T-helper 17 cell (primary cell): ENCODE measurements at places on chromosomes 7 and 10. TPM values are rescaled to one million over a fixed set of nuclear protein-coding genes. Genes with fewer than 3 reads are reported as not detected.
A peak's percentile ranks its signal among the peaks of the same experiment; 100 is the strongest.

DNA sequence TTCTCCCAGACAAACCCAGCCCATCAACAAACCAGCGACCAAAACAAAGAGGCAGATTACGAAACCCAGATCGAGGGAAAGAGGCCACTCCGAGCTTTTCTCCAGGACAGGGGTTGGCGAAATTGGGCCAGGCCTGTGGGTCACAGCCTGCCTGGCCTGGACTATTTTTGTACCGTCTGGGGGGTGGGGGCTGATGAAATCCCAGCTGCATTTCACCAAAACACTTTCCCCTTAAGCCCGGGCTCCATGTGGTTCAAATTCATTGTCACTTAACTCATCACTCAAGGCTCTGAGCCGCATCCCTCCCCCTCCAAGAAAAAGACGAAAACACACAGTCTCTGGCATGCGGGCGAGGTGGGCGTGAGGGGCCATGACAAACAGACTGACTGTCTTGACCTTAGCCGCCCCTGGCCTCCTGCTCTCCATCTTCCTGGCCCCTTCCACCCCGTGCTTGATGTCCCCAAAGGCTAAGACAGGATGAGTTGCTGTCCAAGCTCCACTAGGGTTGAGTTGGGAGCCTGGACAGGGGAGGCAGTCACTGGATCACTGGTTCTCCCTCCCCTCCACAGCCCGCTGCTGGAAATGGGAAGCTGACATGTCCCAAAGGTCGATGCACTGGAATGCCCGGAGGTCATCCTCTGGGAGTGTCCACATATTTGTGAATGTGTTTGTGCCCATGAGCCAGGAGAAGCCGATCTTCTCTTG, 19.2 kb downstream of the TMEM270 start:
- peaks cover 3% of the 10 kb centered on the region for H3K4me1 ChIP-seq
- DNase-seq, result no peak
- H3K27ac ChIP-seq, result no peak overlapping the region

The OPN4 gene
- total RNA-seq, result not detected

DNA sequence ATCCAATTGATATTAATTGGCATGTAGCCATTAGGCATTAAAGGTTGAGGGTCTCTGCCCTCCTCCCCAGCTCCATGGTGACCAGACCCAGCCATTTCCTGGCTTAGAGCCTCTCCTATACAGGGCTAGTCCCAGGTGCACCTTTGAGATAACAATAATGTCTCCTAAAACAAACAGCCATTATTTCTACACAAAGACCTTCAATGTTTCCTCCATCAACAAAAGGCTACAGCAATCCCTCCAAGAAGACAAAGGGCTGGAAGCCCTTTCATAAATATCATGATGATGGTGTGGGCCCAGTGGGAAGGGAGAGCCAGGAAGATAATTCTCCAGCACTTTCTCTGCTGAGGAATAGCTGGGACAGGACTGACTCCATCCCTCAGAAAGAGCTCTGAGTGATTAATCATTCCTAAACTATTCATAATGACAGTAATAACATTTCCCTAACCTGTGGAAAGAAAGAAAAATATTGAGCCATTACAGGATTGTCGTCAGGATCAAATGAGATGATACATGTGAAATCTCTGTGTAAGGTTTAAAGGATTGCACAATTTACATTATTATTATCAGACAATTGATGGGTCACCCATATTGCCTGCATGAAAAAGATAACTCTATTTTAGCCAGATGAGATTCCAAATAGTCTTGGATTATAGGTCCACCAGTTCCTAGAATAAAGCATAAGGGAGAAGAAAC, 10.2 kb downstream of the PKD2L1 start:
- H3K36me3 ChIP-seq, result no peaks in the 10 kb centered on the region
- no peak for DNase-seq
- H3K27ac ChIP-seq, result no peak overlapping the region

DNA sequence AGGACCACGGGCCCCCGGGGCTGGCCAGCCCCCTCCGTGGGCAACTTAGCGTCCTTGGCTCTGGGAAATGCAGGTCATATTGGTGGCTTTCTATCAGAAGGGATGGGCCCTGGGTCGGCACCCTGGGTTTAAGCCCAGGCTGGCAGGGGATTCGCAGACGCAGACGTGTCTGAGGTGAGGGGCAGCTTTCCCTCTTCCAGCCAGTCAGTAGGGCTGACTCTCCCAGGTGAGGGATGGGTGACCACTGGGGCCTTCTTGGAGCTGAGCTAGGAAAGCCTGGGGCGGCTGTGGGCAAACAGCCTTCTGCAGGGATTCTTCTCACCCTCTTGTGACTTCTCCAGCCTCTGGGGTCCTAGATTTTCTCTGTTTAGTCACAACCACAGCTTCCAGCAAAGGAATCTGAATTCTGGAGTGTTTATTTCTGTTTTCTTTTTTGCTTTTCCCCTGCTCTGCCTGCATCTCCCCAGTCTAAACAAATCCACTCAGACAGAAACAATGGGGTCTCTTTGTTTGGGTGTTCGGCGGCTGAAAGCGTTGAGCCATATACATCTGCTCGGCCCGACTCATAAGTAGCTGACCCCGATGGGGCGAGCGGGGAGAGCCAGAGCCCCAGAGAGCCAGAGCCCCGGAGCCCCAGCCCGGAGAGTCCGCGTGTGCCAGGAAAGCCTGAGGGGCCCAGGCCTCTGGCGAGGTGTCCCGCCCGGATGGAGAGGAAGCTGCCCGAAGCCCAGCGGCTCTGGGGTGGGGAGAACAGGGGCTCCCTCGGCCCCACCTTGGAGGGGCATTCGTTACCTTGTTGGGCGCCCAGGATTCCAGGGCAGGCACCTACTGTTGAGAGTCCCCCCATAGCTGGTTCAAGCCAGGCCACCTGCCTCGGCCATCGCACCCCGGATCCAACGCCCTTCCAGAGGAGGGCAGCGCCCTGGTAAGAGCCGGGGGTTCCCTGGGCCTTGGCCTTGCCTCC, 2.0 kb downstream of the MNX1 start:
- H3K4me1 ChIP-seq, result peaks cover 11% of the 10 kb centered on the region
- H3K27me3 ChIP-seq, result peaks cover 66% of the 10 kb centered on the region
- peaks cover 9% of the 10 kb centered on the region for H3K36me3 ChIP-seq
- DNase-seq, result no peak

DNA sequence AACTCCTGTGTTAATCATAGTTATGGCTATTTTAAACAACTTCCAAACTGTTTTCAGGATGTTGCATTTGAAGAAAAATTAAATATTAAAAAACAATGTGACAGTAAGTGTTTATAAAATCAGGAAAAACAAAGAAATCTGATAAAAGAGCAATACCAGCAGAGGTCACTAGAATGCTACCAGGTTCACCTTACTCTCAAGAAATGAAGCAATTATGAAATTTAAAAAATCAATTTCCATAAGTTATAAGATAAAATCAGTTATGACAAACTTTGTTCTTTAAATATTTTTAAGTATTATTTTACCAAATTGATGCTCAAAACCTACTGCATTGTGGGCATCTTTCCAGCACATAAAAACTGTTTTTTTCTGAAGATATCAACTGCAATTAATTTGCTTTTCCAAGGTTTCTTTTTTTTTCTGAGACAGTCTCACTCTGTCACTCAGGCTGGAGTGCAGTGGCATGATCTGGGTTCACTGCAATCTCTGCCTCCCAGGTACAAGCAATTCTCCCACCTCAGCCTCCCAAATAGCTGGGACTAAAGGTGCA, 50.7 kb upstream of the RHEB start:
- H3K4me3 ChIP-seq, result no peak overlapping the region
- no peaks in the 10 kb centered on the region for H3K27me3 ChIP-seq
- DNase-seq, result no peak
- no peak overlapping the region for H3K27ac ChIP-seq

The TMEM26 gene
- total RNA-seq, result not detected

- H3K27ac ChIP-seq, result no peak overlapping the region
- no peak for DNase-seq
- H3K4me3 ChIP-seq, result no peak overlapping the region
- peaks cover 3% of the 10 kb centered on the region for H3K4me1 ChIP-seq
- H3K27me3 ChIP-seq, result peaks cover 25% of the 10 kb centered on the region
- peaks cover 3% of the 10 kb centered on the region for H3K36me3 ChIP-seq
These were observed 56.0 kb upstream of the SDK1 start for GRCh38 chr7:3245077-3245476.

GRCh38 chr10:58952747-58953466, 223.5 kb upstream of the PHYHIPL start:
- H3K36me3 ChIP-seq, result no peaks in the 10 kb centered on the region
- no peak overlapping the region for H3K27ac ChIP-seq
- H3K27me3 ChIP-seq, result peaks cover 18% of the 10 kb centered on the region
- DNase-seq, result no peak
- no peaks in the 10 kb centered on the region for H3K4me1 ChIP-seq

- no peak overlapping the region for H3K27ac ChIP-seq
- H3K4me3 ChIP-seq, result no peak overlapping the region
- peaks cover 3% of the 10 kb centered on the region for H3K4me1 ChIP-seq
- H3K36me3 ChIP-seq, result no peaks in the 10 kb centered on the region
- DNase-seq, result no peak
These were observed 18.9 kb downstream of the PDGFA start for GRCh38 chr7:500521-501420.

DNA sequence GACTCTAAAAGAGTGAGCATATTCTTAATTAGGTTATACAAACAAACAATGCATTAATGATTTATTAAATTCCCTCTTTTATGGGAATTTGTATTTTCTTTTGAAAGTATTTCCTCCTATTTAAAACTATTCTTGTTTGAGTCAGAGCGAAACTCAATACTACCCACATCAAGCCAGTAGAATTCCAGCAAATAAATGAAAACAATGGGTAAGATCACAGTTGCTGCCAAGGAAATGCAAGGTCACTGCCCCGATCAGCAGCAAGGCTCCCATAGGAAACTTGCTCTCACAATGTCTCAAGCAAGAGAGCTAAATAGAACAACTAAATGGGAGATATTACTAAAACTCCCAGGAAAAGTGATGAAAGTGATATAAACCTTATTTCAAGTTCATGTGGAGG, 206.3 kb downstream of the THSD7A start:
- H3K27me3 ChIP-seq, result no peaks in the 10 kb centered on the region
- no peak overlapping the region for H3K27ac ChIP-seq
- no peak for DNase-seq
- H3K4me1 ChIP-seq, result no peaks in the 10 kb centered on the region
- no peaks in the 10 kb centered on the region for H3K36me3 ChIP-seq

The INHBA gene
- not detected for total RNA-seq

The PDZD7 gene
- total RNA-seq, result 0.65 TPM

GRCh38 chr7:44935583-44935982, 43.2 kb downstream of the MYO1G start:
- no peak overlapping the region for H3K27ac ChIP-seq
- H3K4me1 ChIP-seq, result no peaks in the 10 kb centered on the region
- H3K36me3 ChIP-seq, result no peaks in the 10 kb centered on the region
- peaks cover 26% of the 10 kb centered on the region for H3K27me3 ChIP-seq

DNA sequence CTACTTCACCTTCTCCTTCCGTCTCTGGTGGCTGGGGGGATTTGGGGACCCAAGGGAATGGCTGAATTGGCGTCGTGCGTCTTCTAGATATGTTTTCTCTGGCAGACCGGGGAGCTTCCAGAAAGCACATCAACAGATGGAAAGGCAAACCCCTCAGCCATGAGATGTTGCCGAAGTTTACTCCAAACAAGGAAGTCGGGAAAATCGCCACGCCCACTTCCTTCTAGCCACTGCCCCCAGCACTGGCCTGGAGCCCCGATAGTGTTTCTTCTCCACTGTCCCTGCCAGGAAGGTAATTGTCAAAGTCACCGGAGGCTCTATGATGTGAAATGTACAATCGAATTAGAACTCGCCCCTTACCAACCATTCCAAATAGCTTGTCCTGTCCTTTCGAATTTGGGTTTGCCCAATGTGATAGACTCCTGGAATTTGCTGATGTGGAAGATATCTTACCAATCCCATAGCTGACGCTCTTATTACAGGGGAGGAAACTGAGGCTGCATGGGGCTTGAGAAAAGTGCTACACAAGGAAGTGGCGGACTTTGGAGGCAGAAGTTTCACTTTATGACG, 191.0 kb downstream of the LSM5 start:
- H3K4me3 ChIP-seq, result peak overlapping the region; percentile 2
- peaks cover 56% of the 10 kb centered on the region for H3K27me3 ChIP-seq
- no peaks in the 10 kb centered on the region for H3K4me1 ChIP-seq
- DNase-seq, result no peak
- H3K27ac ChIP-seq, result no peak overlapping the region

The MYOZ1 gene
- not detected for total RNA-seq

DNA sequence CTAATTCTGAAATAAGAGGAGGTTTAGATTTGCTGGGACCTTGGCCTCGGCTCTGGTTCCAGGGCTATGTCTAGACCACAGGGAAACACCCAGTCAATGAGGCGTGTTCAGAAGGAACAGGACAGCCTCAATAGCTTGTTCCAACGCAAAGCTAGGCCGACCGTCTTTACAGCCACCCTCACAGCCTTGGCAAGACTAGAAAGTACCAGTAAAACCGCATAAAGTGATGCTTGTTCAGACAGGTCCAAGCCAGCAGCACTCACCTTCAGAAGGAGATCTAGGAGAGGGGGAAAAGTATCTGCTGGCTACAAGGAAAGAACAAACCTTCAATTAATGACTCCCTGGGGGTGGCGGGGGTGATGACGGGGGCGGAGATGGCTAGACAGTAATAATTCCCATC, 50.1 kb upstream of the LMTK2 start:
- no peaks in the 10 kb centered on the region for H3K36me3 ChIP-seq
- DNase-seq, result no peak
- no peak overlapping the region for H3K27ac ChIP-seq
- no peak overlapping the region for H3K4me3 ChIP-seq
- peaks cover 28% of the 10 kb centered on the region for H3K27me3 ChIP-seq

DNA sequence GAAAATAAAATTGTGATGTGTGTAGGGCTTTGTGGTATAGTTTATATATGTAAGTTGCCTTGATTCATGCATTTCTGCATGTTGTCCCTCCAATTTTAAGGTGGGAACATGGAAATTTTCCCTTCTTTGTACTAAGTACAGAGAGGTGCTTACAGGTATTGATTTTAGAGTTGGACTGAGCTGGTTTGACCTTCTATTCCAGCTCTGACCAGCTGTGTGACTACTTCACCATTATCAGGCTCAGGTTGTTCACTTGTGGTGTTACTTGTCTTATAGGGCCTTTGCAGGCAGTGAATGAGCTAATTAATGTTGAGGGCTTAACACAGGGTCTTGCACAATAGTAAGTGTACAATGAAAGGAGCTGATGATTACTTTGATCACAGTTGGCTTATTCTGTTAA, 16.3 kb downstream of the ZNF804B start:
- DNase-seq, result no peak
- no peak overlapping the region for H3K27ac ChIP-seq
- peaks cover 8% of the 10 kb centered on the region for H3K27me3 ChIP-seq
- H3K4me1 ChIP-seq, result no peaks in the 10 kb centered on the region

- no peaks in the 10 kb centered on the region for H3K27me3 ChIP-seq
- no peak overlapping the region for H3K27ac ChIP-seq
- DNase-seq, result no peak
- H3K4me3 ChIP-seq, result peak overlapping the region; percentile 33
These were observed 4.9 kb upstream of the ZSCAN21 start for GRCh38 chr7:100044718-100045117.

The ARHGEF35 gene
- total RNA-seq, result 2.2 TPM

- peaks cover 2% of the 10 kb centered on the region for H3K36me3 ChIP-seq
- no peak overlapping the region for H3K27ac ChIP-seq
- no peak for DNase-seq
- H3K4me3 ChIP-seq, result peak overlapping the region; percentile 92
- H3K27me3 ChIP-seq, result peaks cover 53% of the 10 kb centered on the region
- peaks cover 10% of the 10 kb centered on the region for H3K4me1 ChIP-seq
These were observed 5.5 kb upstream of the KCP start for GRCh38 chr7:128915841-128916642.

The HKDC1 gene
- total RNA-seq, result 8.2 TPM
